Endothelial cell (in vitro differentiated cells): ENCODE measurements at places on chromosomes 6 and 20.

DNA sequence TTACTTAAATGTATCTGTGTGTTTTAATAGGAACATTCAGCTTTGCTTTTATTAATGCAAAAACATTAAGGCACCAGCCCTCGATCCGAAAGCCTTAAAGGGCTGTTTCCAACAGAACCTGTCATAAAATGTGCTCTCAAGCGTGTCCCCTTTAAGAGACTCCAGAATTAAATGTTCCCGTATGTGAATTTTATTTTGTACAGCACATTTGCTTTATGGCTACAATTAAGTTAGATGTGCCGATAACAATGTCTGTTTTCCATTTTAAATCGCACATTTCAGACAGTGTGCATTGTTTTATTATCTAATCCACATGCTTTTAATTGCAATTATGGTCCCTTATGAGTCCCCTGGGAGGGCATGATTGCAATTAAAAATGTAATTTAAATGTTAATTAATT lies 198.9 kb downstream of the TSHZ2 start:
- no peak overlapping the region for H3K4me3 ChIP-seq
- no peaks in the 10 kb centered on the region for H3K36me3 ChIP-seq
- H3K27ac ChIP-seq: no peak overlapping the region
- no peak for DNase-seq
- H3K27me3 ChIP-seq: peaks cover 1% of the 10 kb centered on the region

GRCh38 chr6:130761286-130761685 lies 65.9 kb upstream of the SMLR1 start:
- H3K27me3 ChIP-seq: no peaks in the 10 kb centered on the region
- no peaks in the 10 kb centered on the region for H3K4me1 ChIP-seq
- DNase-seq: no peak
- H3K27ac ChIP-seq: no peak overlapping the region
- no peaks in the 10 kb centered on the region for H3K36me3 ChIP-seq

GRCh38 chr20:50191544-50192363 lies 1.1 kb downstream of the CEBPB start:
- H3K27me3 ChIP-seq: peaks cover 7% of the 10 kb centered on the region
- H3K4me3 ChIP-seq: peak overlapping the region; percentile 92
- peaks cover 23% of the 10 kb centered on the region for H3K4me1 ChIP-seq
- H3K36me3 ChIP-seq: peaks cover 4% of the 10 kb centered on the region
- H3K27ac ChIP-seq: peak overlapping the region; percentile 11

DNA sequence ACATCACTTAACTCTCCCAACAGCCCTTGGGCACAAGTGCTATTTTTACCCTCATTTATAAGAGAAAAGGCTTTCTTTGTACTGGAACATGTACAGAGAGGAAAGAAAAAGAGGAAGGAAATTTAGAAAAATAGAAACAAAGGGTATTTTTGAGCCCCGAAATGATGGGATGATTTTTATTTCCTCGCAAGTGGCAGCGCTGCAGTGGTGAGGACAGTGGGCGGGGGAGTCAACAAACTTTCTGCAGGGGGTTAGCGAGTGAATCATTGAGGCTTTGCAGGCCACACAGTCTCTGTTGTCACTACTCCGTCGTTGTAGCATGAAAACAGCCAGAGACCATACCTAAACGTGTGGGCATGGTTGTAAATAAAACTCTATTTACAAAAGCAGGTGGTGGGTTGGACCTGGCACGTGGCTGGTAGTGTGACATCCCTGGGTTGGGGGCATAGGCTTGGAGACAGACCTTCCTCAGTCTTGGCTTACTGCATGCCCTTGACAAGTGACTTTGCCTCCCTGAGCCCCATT lies 25.5 kb upstream of the OCSTAMP start:
- H3K4me1 ChIP-seq: no peaks in the 10 kb centered on the region
- H3K4me3 ChIP-seq: no peak overlapping the region
- DNase-seq: no peak
- H3K36me3 ChIP-seq: no peaks in the 10 kb centered on the region
- H3K27ac ChIP-seq: no peak overlapping the region
- H3K27me3 ChIP-seq: no peaks in the 10 kb centered on the region

- peaks cover 3% of the 10 kb centered on the region for H3K36me3 ChIP-seq
- no peak overlapping the region for H3K27ac ChIP-seq
- DNase-seq: no peak
Measured at GRCh38 chr6:34316431-34317171, 67.8 kb upstream of the SMIM29 start.

- H3K4me3 ChIP-seq: peak overlapping the region; percentile 86
- peak overlapping the region; percentile 62 for H3K27ac ChIP-seq
- peaks cover 27% of the 10 kb centered on the region for H3K4me1 ChIP-seq
Measured at GRCh38 chr6:26331218-26332073, 33.6 kb upstream of the BTN3A2 start.

- peak overlapping the region; percentile 46 for H3K27ac ChIP-seq
- H3K4me1 ChIP-seq: peaks cover 49% of the 10 kb centered on the region
- H3K36me3 ChIP-seq: peaks cover 7% of the 10 kb centered on the region
Measured at GRCh38 chr20:64261138-64261537, 5.6 kb downstream of the PCMTD2 start.

DNA sequence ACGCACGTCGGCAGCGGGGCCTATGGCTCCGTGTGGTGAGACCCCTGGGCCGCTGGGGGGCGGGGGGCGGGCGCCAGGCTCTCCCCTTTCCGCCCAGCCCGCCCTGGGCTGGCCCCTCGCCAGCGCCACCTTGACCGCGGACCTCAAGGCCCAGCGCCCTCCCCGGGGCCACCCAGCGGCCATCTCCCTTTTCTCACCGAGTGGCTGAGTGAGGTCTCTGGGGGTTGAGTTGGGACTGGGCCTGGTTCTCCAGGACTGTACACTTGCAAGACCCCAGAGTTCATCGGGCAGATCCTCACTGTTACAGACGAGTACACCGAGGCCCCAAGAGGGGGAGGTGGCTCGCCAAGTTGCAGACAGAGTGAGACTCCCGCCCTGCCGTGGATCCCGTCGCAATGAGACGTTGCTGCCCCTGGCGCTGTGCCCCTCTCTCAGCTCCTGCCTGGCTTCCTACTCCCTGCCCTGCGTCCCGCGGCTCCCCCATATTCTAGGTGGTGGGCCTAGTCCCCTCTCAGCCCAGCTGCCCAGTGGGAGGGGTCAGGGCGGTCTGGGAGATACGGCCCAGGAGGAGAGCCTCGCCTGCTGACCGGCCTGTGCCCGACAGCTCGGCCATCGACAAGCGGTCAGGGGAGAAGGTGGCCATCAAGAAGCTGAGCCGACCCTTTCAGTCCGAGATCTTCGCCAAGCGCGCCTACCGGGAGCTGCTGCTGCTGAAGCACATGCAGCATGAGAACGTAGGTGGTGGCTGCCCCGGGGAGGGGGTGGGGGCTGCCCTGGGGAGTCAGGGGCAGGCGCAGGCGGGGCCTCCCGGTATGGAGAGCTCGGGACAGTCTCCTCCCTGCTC lies 576 bp downstream of the MAPK13 start:
- H3K4me1 ChIP-seq: peaks cover 11% of the 10 kb centered on the region
- DNase-seq: no peak
- H3K36me3 ChIP-seq: peaks cover 7% of the 10 kb centered on the region
- H3K27me3 ChIP-seq: peaks cover 3% of the 10 kb centered on the region
- no peak overlapping the region for H3K4me3 ChIP-seq

- H3K27ac ChIP-seq: no peak overlapping the region
- H3K4me3 ChIP-seq: no peak overlapping the region
- DNase-seq: no peak
- H3K27me3 ChIP-seq: no peaks in the 10 kb centered on the region
- H3K36me3 ChIP-seq: no peaks in the 10 kb centered on the region
Measured at GRCh38 chr6:155402656-155403304, 52.9 kb downstream of the NOX3 start.

GRCh38 chr6:138692978-138693909 lies 80.3 kb upstream of the CCDC28A start:
- H3K36me3 ChIP-seq: peaks cover 9% of the 10 kb centered on the region
- peaks cover 21% of the 10 kb centered on the region for H3K4me1 ChIP-seq
- peak overlapping the region; percentile 82 for H3K27ac ChIP-seq
- peak overlapping the region; percentile 95 for H3K4me3 ChIP-seq
- H3K27me3 ChIP-seq: peaks cover 11% of the 10 kb centered on the region
- DNase-seq: peak; percentile 62

DNA sequence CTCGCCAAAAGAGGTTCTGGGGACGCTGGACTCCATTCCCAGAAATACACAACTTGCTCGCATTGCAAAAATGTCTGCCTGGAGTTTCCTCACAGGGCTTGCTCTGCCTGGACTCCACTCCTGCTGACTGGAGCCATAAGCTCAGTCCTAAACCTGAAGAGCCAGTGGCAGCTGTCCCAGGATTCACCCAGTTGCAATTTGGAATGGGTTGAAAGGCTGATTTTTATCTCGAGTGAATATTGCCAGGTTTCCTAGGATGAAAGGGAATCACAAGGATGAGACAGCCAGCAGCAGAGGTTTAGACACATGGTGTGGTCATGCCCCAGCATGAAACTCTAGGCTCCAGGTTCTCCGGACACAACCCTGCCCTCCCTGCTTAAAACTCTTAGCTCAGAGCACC lies 223.3 kb downstream of the BMP7 start:
- no peaks in the 10 kb centered on the region for H3K4me1 ChIP-seq
- no peak for DNase-seq
- no peaks in the 10 kb centered on the region for H3K36me3 ChIP-seq
- no peak overlapping the region for H3K27ac ChIP-seq
- H3K4me3 ChIP-seq: no peak overlapping the region
- H3K27me3 ChIP-seq: no peaks in the 10 kb centered on the region

DNA sequence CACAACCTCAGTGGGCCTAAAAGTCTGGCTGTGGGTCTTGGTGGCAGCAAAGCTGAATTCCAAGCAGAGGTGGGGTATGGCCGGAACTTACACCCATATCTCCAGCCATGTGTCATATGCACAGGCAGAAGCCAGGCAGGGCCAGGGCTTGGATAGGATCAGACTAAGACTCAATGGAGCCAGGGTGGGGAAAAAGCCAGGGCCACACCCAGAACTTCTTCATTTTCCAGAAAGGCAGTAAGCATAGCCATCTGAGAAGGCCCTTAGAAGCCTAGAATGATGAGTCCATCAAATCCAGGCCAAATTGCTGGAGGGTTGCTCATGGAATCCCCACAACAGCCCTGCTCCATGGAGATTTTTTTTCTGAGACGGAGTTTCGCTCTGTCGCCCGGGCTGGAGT lies 116.2 kb upstream of the SRSF6 start:
- peaks cover 9% of the 10 kb centered on the region for H3K36me3 ChIP-seq
- H3K4me1 ChIP-seq: no peaks in the 10 kb centered on the region
- no peak for DNase-seq
- no peak overlapping the region for H3K27ac ChIP-seq
- H3K4me3 ChIP-seq: no peak overlapping the region
- peaks cover 4% of the 10 kb centered on the region for H3K27me3 ChIP-seq

- no peaks in the 10 kb centered on the region for H3K4me1 ChIP-seq
- H3K4me3 ChIP-seq: no peak overlapping the region
- DNase-seq: peak; percentile 66
- no peaks in the 10 kb centered on the region for H3K27me3 ChIP-seq
Measured at GRCh38 chr6:109526905-109527628, 44.0 kb upstream of the ZBTB24 start.

DNA sequence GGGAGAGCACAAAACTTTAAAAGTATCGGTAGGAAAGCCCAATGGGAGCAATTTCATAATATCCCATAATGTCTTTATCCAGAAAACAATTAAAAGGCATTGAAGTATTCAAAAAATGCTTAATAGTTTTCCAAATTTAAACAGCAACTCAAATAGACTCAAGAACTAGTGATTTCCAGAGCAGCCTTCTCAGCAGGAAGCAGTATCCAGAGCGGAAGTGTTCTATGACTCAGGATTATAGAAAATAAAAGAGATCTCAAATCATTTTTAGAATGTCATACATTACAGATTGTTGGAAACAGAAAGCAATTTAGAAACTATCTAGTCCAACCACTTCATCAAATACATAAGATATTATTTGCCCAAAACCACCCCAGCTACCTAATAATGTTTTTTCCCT lies 79.3 kb downstream of the COL12A1 start:
- no peak for DNase-seq
- H3K27ac ChIP-seq: no peak overlapping the region
- no peaks in the 10 kb centered on the region for H3K27me3 ChIP-seq
- no peaks in the 10 kb centered on the region for H3K36me3 ChIP-seq
- no peak overlapping the region for H3K4me3 ChIP-seq

GRCh38 chr20:5197847-5198650 lies 71.2 kb downstream of the CDS2 start:
- no peak for DNase-seq
- H3K27ac ChIP-seq: no peak overlapping the region
- peaks cover 38% of the 10 kb centered on the region for H3K36me3 ChIP-seq
- peaks cover 6% of the 10 kb centered on the region for H3K27me3 ChIP-seq

DNA sequence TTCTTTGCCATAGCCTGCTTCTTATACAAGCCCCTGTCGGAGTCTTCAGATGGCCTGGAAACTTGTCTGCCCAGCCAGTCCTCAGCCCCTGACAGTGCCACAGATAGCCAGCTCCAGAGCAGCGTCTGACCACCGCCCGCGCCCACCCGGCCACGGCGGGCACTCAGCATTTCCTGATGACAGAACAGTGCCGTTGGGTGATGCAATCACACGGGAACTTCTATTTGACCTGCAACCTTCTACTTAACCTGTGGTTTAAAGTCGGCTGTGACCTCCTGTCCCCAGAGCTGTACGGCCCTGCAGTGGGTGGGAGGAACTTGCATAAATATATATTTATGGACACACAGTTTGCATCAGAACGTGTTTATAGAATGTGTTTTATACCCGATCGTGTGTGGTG lies 29.5 kb downstream of the SLCO4A1 start:
- H3K36me3 ChIP-seq: no peaks in the 10 kb centered on the region
- H3K4me1 ChIP-seq: peaks cover 6% of the 10 kb centered on the region
- H3K27ac ChIP-seq: no peak overlapping the region
- no peak overlapping the region for H3K4me3 ChIP-seq
- H3K27me3 ChIP-seq: peaks cover 12% of the 10 kb centered on the region
- no peak for DNase-seq

DNA sequence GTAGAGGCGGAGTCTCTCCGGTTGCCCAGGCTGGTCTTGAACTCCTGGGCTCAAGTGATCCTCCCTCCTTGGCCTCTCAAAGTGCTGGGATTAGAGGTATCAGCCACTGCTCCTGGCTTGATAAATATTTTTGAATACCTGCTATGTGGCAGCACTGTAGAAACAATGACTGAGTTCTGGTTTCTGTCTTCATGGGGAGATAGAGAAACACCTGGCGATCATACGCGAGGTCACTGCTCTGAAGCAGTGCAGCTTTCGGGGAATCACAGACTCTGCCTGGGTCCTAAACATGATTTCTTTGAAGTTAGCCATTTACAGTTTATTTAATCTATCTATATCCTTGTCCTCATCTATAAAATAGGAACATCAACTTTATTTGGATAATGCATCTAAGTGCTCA lies 31.2 kb downstream of the DOK5 start:
- peaks cover 2% of the 10 kb centered on the region for H3K27me3 ChIP-seq
- H3K27ac ChIP-seq: no peak overlapping the region
- no peaks in the 10 kb centered on the region for H3K36me3 ChIP-seq
- no peak overlapping the region for H3K4me3 ChIP-seq
- no peak for DNase-seq

GRCh38 chr6:33861722-33862121 lies 57.9 kb upstream of the MLN start:
- peaks cover 7% of the 10 kb centered on the region for H3K36me3 ChIP-seq
- H3K27me3 ChIP-seq: peaks cover 8% of the 10 kb centered on the region
- peaks cover 18% of the 10 kb centered on the region for H3K4me1 ChIP-seq
- H3K27ac ChIP-seq: no peak overlapping the region
- DNase-seq: no peak

GRCh38 chr20:53865901-53866793 lies 204.2 kb downstream of the BCAS1 start:
- H3K4me1 ChIP-seq: peaks cover 41% of the 10 kb centered on the region
- DNase-seq: peak; percentile 14
- H3K27ac ChIP-seq: peak overlapping the region; percentile 94
- H3K27me3 ChIP-seq: no peaks in the 10 kb centered on the region
- no peaks in the 10 kb centered on the region for H3K36me3 ChIP-seq
- peak overlapping the region; percentile 12 for H3K4me3 ChIP-seq

- H3K36me3 ChIP-seq: no peaks in the 10 kb centered on the region
- no peak overlapping the region for H3K27ac ChIP-seq
- no peak for DNase-seq
- H3K27me3 ChIP-seq: peaks cover 9% of the 10 kb centered on the region
Measured at GRCh38 chr6:34082864-34083626, 62.8 kb downstream of the GRM4 start.
